Stomach (tissue), 19 donors: ENCODE measurements at places on chromosomes 12 and 14. TPM values are rescaled to one million over a fixed set of nuclear protein-coding genes. Genes with fewer than 3 reads are reported as not detected.

GRCh38 chr12:51082561-51083125 is 753 bp downstream of the CSRNP2 start:
- DNase-seq, result no peak

DNA sequence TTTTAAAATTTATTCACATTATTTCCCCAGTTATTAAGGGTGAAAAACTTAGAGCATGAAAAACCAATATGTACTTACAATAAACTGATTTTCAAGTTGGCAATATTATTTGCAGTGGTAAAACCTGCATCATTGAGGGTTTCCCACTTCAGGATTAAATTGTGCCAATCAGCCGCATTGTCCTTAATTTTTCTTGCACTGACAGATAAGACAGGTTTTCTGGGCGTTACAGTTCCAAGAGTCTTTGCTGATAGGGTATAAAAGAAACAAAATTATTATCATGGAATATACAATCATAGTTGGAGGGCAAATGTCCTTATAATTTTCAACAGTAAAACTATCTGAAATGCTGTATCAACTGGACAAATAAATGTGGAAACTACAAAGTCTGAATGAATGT is 3.3 kb downstream of the CINP start:
- DNase-seq, result no peak

- DNase-seq, result no peak
These were observed 214.2 kb upstream of the KRR1 start for GRCh38 chr12:75725521-75726111.

- no peak for DNase-seq
These were observed 68.9 kb downstream of the KDM2B start for GRCh38 chr12:121511916-121512315.

GRCh38 chr14:67665868-67666267 is 8.6 kb downstream of the VTI1B start:
- no peak for DNase-seq

DNA sequence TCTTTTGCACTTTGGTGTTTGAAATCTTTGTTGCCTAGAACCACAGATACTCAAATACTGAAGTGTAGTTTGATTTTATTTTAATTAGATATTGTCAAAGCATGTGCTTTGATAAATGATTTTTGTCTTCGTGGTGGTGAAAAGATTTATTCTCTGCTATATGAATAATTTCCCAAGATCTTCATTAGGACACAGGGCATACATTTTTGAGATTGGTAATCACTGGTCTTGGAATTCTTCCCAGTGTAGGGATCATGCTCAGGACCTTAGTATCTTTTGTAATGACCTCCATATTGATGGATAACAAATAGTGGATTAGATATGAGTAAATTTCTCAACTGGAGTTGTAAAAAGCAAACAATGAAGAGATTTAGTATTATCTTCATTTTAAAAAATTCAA is 28.2 kb downstream of the TBK1 start:
- no peak for DNase-seq

DNA sequence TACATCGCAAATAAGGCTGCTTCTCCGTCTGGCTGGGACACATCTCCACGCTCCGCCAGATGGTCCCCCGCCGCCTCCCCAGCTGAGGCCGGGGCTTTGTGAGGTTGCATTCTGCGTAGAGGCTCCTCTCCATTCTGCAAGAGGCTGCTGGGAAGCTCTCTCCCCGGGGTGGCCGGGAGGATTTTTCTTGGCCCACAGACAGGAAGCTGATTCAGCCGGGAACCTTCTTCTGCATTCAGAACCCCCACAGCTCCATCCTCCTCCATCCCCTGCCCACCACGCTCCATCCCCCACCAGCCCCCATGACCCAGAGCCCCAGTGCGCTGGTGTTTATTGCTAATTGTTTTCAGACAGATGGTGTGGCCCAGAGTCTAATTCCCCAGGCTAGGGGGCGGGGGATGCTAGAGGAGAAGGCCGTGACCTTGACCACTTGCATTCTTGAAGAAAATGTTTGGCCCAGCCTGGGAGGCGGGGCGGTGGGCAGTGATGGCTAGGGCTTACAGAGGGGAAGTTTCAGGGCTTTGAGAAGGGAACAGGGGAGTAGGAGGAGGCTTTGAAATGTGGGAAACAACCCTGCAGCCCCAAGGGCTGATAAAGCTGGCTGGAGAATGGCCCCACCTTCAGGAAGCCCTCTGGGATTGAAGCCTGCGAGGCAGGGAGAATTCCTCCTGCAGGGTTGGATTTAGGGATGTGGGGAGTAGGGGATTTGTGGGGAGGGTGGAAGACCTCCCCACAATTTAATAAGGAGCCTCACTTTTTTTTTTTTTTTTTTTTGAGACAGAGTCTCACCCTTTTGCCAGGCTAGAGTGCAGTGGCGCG is 88.5 kb upstream of the NCOR2 start:
- peak; percentile 35 for DNase-seq

GRCh38 chr12:49866859-49867569 is 24.1 kb upstream of the BCDIN3D start:
- peak; percentile 85 for DNase-seq

DNA sequence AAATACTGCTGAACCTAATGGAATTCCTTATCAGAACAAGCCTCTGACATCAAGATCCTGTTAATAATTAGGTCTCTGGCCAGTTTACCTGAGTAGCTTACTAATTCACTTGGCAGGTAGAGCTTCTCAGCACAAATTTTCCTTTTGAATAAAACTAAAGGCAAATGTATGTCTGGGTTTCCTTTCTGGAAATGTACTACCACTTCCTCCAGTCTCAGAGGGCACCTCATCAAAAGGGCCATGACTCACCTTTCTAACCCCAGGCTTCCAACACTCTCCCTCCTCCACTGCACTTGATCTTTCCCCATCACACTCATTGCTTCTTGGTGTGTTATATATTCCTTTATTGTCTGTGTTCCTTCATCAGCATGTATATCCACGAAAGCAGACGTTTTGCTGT is 90.5 kb downstream of the SLC2A13 start:
- DNase-seq, result no peak

- DNase-seq, result no peak
These were observed 23.1 kb upstream of the NKX2-8 start for GRCh38 chr14:36605506-36605857.

- no peak for DNase-seq
These were observed 229.6 kb downstream of the BCAT1 start for GRCh38 chr12:24719293-24719721.

GRCh38 chr14:100246809-100247428 is 8.0 kb downstream of the YY1 start:
- peak; percentile 73 for DNase-seq

DNA sequence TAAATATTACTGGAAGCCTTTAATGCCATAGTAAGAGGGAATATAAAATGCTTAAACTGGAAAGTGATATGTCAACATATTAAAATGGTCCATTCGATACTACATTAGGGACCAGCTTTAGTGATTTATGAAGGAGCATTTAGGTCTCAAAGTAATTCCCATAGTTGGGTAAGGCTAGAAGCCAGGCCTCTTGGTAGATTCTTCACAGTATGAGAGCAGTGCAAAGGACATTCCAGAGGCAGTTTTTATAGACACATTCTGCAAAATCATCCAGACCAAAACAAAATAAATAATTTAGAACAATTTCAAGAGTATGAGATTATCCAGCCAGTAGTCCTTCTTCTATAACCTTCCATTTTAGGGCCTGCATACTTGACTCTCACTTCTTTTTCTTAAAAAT is 142.6 kb upstream of the PDZRN4 start:
- no peak for DNase-seq

DNA sequence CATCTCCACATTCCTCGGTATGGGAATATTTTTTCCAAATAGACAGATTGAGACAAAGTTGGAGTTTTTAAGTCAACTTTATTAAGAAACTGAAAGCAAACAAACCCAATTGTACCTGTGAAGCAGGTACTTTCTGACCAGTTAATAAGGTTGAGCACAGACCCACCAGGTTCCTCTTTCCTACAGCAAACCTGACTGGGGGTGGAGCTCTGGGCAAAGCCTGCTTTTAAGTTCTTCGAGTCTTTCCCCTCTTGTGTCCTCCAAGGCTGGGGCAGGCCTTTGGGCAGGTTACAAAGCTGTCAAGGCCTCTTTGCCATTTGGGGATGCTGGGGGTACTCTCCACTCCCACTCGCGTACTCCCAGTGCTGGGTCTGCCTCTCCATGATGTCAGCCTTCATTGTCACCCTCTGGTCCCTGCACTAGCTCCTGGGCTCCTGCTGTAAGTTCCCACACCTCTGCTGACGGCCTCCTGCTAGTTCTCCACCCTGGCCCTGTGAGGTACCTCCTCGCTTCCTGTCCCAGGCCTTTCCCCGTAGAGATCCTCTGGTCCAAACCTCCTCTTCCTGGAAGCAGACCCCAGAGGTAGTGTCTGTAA is 3.2 kb downstream of the KCNH3 start:
- no peak for DNase-seq

- DNase-seq, result no peak
These were observed 41.4 kb downstream of the ATL1 start for GRCh38 chr14:50601394-50601793.

DNA sequence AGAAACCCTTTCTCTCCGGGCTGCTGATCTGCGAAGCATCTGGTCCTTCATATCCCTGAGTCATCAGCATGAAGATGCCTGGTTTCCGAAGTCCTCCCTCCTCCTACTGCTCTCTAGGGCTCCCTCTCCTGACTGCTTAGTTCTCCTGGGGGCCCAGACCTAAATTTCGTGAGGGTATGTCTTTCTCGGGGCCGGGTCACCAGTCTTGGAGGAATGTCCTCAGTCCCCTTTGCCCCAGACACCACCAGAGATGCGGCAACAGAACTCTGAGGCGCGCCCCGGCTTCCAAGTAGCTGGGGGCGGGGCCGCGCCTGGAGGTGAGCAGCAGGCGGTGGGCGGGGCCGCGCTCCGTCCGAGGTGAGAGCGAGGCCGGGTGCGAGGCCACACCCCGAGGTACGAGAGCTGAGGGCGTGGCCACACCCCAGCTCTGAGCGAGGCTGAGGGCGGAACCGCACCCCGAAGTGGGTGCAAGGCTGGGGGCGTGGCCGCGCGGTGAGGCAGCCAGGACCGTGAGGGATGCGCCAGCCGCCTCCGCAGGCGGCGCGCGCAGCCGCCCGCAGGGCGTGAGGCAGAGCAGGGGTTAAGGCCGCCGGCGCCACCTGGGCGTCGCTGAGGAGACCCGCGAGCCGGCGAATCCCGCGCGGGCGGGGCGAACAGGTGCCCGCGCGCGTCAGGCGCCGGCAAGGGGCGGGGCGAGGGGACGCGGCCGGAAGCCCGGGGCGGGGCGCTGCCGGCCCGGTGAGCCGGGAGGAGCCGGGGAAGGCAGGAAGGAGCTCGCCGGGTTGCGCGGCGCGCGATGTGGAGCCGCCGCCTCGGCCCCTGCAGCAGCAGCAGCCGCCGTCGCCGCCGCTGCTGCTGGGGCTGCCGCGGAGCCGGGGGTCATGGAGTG is at the start of gene BICDL1:
Gene BICDL1 (plus strand): TSS at position 765 of the 889 bp plus-strand sequence. CDS start 633 bp downstream, outside the sequence.
- DNase-seq, result peak; percentile 97

DNA sequence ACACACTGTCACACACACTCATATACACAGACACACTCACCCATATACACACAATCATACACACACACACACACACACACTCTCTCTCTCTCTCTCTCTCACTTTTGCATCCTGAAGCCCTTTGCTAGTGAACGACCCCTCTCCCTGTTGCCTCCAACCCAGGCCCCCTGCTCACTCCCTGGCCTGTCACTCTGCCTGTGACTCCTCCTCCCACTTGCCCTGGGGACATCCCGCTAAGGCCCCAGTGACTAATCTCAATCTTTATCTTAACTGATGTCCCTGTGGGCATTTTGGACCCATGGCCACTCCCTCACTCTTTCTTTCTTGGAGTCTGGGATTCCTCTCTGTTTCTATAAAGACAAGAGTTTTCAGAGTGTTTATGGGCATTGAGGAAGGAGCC is 10.9 kb upstream of the DLK1 start:
- DNase-seq, result no peak

DNA sequence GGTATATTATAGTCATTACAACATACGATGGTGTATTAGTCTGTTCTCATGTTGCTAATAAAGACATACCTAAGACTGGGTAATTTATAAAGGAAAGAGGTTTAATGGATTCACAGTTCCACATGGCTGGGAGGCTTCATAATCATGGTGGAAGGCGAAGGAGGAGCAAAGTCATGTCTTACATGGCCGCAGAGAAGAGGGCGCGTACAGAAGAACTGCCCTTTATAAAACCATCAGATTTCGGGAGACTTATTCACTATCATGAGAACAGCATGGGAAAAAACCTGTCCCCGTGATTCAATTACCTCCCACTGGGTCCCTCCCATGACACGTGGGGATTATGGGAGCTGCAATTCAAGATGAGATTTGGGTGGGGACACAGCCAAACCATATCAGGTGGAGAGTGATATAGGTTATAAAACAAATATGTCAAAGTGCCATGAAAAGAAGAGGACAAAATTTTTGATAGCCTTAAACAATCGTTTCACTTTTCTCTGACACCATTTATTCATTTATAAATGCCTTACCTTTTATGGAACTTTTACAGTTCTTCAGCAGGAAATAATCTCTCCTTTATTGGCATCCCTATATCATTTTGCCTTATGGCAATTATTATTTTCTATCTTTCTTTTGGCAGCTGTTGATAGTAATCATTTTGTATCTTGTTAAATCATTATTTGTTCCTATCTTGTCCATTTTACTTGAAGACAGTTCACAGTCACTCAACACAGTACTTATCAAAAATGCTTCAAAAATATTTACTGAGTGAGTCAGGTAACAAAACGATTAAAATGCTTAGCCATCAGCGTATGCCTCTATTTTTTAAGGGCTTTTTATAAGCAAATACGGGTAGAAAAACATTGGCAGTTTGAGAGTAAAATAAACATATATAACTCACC is 196.0 kb downstream of the RAD51B start:
- DNase-seq, result no peak

- no peak for DNase-seq
These were observed 23.8 kb downstream of the NFKBIA start for GRCh38 chr14:35380794-35381193.

DNA sequence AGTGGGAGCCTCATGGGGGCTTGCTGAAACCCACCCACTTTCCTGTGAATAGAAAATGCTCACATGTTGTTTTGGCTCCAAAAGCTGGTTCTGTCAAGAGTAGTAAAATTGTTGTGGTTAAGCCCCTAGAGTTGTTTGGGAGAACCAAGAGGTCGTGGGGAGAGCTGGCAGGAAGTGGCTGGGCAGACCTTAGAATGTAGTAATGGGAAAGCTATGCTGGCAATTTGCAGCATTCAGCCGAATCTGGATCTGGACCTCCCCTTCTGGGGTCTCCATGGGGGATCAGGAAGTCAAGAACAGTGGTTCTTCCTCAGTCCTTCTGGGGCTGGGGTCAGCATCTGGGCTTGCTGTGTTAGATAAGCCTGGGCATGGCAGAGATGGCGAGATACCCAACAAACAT is 150.6 kb upstream of the TBX3 start:
- DNase-seq, result no peak

- DNase-seq, result no peak
These were observed 45.6 kb downstream of the EVL start for GRCh38 chr14:100110816-100111215.

- no peak for DNase-seq
These were observed 198.7 kb upstream of the RASSF8 start for GRCh38 chr12:25759752-25760151.

MYBPC1 gene
- 2.1 TPM for polyA plus RNA-seq

SERPINA10 gene
- polyA plus RNA-seq, result 0.37 TPM

BICDL1 gene
- 8.6 TPM for polyA plus RNA-seq

TSPAN11 gene
- polyA plus RNA-seq, result 0.80 TPM

PTCSC3 gene
- 0.65 TPM for polyA plus RNA-seq

CPSF6 gene
- 14.9 TPM for polyA plus RNA-seq

TC2N gene
- polyA plus RNA-seq, result 19.7 TPM

LTBP2 gene
- polyA plus RNA-seq, result 2.9 TPM

OVCH1 gene
- polyA plus RNA-seq, result not detected
